ENCODE measurements at places on chromosomes 6 and 20.

- H3K36me3 ChIP-seq, result no peaks in the 10 kb centered on the region
- H3K4me1 ChIP-seq, result peaks cover 92% of the 10 kb centered on the region
- DNase-seq, result no peak
- no peaks in the 10 kb centered on the region for H3K27me3 ChIP-seq
Observed at GRCh38 chr6:150691463-150691862, 91.8 kb downstream of the PLEKHG1 start.

DNA sequence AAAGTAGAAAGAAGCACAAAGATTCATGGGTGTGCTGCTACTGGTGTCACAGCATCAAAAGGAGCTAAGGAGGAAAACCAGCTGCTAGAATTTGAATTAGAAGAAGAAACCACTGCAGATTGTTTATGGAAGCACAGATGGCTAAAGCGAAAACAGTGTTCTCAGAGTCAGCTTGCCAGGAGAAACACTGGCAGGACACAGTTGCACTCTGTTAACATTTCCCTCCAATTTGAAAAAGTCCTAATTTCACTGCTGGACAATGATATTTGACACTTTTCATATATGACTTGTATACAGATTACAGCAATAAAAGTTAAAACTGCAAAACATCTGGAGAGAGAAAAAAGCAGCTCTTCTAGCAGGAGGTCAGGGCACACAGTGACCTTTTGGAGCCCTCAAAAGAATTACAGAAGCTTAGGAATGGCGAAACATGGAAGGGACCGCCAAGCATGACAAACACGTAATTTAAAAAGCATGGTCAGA lies 314.5 kb downstream of the COL12A1 start:
- H3K36me3 ChIP-seq, result no peaks in the 10 kb centered on the region
- H3K4me1 ChIP-seq, result peaks cover 9% of the 10 kb centered on the region
- peak overlapping the region; percentile 62 for H3K27ac ChIP-seq
- H3K4me3 ChIP-seq, result no peak overlapping the region
- H3K27me3 ChIP-seq, result no peaks in the 10 kb centered on the region

DNA sequence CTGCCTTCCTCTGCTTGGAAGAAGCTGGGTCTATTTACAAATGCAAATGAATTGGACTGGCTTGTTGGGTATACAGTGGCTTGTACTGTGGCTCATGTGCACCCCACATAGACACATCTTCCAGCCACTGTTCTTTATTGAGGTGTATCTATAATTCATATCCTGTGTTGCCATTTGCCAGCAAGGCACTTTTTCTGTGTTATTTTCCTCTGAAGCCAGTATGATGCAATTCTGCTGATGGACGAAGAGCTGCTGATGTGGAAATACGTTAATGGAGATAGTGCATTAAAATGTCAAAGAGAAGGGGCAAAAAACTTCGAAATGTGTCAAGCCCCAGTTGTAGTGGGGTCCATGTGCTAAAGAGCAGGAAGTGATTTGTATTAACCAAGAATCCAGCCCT lies 167.5 kb downstream of the TMEM242 start:
- H3K4me3 ChIP-seq, result no peak overlapping the region
- no peaks in the 10 kb centered on the region for H3K27me3 ChIP-seq
- peaks cover 40% of the 10 kb centered on the region for H3K4me1 ChIP-seq
- no peak overlapping the region for H3K27ac ChIP-seq
- H3K36me3 ChIP-seq, result peaks cover 8% of the 10 kb centered on the region

GRCh38 chr6:56499095-56499494 lies 143.6 kb downstream of the DST start:
- peaks cover 66% of the 10 kb centered on the region for H3K36me3 ChIP-seq
- peak overlapping the region; percentile 43 for H3K27ac ChIP-seq
- no peaks in the 10 kb centered on the region for H3K27me3 ChIP-seq
- H3K4me1 ChIP-seq, result peaks cover 30% of the 10 kb centered on the region

DNA sequence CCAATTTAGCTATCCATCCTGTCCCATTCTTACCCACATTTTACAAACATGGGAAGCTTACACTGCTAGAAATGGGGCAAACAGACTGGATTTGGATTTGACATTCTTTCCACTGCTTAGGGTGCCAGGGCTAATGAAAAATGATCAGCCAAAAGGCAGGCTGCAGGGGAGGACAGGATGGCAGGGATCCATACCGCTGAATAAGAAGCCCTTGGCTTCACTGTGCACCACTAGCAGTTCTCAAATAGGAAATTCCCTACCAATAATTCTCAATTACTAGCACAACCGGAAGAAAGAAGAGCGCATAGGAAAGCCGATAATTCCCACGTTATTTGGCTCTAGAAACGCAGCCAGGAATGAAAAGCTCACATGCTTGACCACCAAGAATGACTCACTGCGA lies 73.1 kb downstream of the NDUFAF5 start:
- H3K4me1 ChIP-seq, result peaks cover 13% of the 10 kb centered on the region
- H3K27me3 ChIP-seq, result no peaks in the 10 kb centered on the region
- no peak overlapping the region for H3K4me3 ChIP-seq

DNA sequence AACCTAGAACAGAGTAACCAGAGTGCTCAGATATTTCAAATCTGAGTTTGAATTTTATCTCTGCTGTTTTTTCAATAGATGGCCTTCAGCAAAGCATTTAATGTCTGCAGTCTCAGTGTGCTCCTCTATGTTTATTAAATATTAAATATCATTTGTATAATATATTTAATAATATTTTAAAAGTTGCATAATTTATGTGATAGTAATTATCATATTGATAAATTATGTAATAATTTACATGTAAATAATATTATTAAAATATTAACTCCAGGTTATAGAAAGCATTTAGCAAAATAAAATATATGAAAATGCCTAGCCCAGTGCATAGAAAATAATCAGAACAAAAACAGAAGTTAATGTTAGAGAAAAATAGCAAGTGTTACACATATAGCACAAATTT lies 930.0 kb upstream of the SLC35B3 start:
- H3K4me1 ChIP-seq, result peaks cover 4% of the 10 kb centered on the region
- no peak overlapping the region for H3K27ac ChIP-seq
- H3K36me3 ChIP-seq, result no peaks in the 10 kb centered on the region
- no peak for DNase-seq

GRCh38 chr6:155578251-155578650 lies 122.6 kb upstream of the NOX3 start:
- no peaks in the 10 kb centered on the region for H3K36me3 ChIP-seq
- no peak overlapping the region for H3K4me3 ChIP-seq
- H3K4me1 ChIP-seq, result no peaks in the 10 kb centered on the region
- DNase-seq, result no peak

All from left ventricle myocardium inferior (tissue), 1 donor.